Amygdala (tissue), 56 donors: ENCODE measurements at places on chromosomes 5 and 9.

GRCh38 chr9:68498816-68499215 lies 41.9 kb downstream of the TMEM252 start:
- no peak for DNase-seq

GRCh38 chr5:21807953-21808352 lies 1045.2 kb downstream of the CDH12 start:
- DNase-seq = no peak

DNA sequence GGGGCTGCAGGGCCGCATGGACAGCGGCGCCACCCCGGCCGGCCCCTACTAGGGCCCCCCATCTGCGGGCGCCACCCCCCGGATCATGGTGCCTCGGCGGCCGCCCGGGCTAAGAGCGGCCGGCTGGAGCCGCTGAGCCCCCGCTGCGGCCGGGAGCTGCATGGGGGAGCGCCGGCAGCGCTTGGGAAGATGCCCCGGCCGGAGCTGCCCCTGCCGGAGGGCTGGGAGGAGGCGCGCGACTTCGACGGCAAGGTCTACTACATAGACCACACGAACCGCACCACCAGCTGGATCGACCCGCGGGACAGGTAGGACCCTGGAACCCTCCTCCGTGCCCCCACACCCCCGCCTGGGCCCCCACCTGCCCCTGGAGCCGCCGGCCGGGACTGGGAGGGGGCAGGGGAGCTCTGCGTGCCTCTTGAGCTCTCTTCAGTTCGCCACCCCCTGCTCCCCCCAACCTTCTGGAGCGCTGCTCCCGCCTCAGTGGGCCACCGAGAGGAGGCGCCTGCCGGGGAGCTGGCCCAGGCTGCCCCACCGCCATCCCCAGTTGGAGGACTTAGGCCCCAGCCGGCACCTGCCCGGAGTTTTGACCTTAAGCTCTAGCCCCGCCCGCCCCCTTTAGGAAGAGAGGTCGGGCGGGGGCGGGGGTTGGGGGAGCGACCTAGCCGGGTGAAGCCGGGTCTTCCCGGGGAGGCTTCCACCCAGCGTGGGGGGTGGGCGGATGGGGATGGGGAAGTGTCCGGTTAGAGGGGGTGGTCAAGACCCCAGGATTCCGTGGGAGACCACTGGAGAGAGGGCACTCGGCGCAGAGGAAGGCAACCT lies 730 bp downstream of the WWC1 start:
- no peak for DNase-seq

DNA sequence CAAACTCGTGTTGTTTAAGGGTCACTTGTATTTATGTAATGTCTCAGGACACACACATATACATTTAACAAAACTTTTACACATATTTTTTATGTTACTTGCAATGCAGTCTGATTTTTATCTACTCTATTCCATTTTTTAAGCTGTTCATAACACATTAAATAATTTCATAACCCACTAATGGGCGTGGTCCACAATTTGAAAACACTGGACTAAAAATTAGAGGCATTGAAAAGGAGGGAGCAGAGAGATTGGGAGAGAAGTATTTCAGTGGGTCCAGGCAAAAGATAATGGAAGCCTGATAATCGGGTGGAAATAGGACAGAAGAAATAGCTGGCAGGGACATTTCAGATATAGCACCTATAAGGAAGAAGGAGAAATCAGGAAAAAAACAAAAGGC lies 597.3 kb upstream of the CLINT1 start:
- DNase-seq = no peak

DNA sequence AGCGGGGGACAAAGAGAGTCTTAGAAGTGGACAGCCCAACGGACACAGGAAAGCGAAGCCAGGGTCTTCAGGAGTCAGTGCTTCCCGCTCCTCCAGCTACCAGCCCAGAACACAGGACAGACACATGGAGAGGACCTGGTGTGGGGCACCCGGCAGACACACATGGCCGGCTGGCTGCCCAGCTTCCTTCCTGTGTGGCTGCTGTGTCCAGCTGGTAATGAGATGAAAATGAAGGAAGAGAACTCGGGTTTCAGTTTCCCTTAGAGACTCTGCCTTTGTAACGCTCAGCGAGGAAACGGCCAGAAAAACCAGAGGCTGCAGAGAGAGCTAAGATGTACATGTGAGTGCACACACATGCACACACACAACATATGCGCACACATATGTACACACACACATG lies 87.5 kb downstream of the SECISBP2 start:
- no peak for DNase-seq

DNA sequence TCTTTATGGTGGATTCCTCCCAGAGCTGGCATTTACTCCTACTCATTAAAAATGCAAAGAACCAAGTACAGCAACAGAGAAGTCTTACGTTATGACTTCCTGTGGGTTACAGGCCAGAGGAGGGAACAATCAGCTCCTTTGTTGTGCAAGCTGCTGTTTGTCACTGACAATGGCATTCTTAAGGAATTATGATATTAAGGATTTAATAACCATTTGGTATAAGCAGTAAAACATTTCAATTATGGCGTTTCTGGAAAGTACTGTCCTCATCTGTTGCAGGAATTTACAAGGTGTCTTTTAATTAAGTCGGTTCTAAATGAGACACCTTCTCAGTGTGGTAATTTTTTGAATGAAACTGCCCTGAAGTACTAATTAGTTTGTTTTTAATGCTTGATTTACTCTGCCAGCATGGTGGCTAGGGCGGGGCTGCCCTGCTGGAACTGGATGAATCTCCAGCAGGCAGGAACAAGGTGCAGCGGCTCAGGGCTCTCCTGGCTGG lies 49.1 kb upstream of the VDAC1 start:
- DNase-seq = no peak

GRCh38 chr9:114969269-114969668 lies 38.9 kb upstream of the TNFSF8 start:
- no peak for DNase-seq

- DNase-seq = no peak
Observed at GRCh38 chr5:43038496-43038989, 1.6 kb downstream of the ANXA2R start.

GRCh38 chr5:158013939-158014338 lies 155.0 kb upstream of the CLINT1 start:
- DNase-seq = no peak

DNA sequence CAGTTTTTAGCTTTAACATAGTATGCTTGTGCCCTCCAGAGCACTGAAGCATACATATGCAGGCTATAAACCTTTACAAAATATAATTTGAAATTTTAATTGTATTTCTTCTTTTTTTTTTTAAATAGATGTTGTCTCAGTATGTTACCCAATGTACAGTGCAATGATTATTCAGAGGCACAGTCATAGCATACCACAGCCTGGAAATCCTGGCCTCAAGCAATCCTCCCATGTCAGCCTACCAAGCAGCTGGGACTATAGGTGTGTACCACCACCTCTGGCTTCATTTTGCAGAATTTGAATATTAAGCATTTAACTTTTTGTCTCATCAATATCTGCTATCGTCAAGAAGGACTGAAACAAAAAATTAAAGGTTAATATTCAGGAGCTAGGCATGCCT lies 16.9 kb upstream of the ZNF782 start:
- DNase-seq = no peak

DNA sequence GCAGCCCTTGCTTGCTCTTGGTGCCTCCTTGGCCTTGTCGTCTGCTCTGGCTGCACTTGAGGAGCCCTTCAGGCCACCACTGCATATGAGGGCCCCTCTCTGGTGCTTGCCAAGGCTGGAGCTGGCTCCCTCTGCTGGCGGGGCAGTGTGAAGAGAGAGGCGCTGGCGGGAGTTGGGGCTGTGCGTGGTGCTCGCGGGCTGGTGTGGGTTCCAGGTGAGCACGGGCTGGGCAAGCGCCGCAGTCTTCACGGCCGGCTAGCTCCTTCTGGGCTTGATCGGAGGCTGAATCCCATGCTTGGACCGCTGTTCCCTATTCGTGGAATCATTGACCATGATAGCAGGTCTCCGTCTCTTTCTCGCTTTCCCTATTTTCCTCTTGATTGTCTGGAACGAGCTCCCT lies 56.5 kb downstream of the XRCC4 start:
- no peak for DNase-seq

GRCh38 chr5:113082547-113082905 lies 105.9 kb downstream of the DCP2 start:
- no peak for DNase-seq

- DNase-seq = no peak
Observed at GRCh38 chr5:142608081-142608480, 77.8 kb downstream of the FGF1 start.
